AG08396 (cell line): ENCODE measurements at places on chromosomes 7 and 10.
A peak's percentile ranks its signal among the peaks of the same experiment; 100 is the strongest.

DNA sequence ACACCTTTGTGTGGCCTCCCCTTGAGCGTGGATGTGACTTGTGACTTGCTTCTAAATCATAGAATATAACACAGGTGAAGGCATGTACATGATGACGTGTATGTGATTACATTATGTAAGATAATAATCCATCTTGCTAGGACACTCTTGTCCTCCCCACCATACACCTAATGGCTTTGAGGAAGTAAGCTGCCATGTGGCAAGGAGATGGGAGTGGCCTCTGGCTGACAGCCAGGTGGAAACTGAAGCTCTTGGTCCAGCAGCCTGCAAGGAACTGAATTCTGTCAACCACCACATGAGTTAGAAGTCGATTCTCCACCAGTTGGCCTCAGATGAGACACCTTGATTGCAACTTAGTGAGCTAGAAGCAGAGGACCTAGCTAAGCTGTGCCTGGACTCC, 67.4 kb upstream of the ELN start:
- no peak for DNase-seq

DNA sequence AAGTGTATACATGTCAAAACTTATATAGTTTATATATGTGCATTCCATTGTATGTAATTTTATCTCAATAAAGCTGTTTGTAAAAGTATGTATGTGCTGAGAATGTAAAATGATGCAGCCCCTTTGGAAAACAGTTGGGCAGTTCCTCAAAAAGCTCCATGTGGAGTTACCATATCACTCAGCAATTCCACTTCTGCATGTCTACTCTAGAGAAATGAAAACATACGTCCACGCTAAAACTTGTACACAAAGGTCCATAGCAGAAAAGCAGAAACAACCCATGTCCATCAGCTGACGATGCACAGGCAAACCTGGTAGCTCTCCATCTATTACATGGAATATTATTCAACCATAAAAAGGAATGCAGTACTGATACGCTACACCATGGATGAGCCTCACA, 8.3 kb upstream of the RGS10 start:
- no peak for DNase-seq

DNA sequence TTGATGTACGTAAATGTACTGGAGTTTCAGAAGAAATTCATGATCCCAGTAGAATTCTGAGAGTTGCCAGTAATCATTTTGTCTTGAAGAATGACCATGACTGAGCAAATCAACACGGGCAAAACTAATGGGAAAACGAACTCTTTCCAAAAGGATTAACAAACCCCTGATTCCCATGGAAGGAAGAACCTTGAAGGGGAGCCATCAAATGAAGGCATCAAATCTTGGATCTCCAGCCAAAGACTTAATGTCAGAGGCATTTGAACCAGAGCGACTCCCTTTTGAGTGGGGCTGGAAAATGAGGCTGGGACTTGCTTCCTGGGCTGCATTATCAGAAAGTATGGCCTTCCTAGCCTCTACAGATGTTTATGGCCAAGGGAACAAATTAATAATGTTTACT, 364.4 kb upstream of the PRKCQ start:
- no peak for DNase-seq

GRCh38 chr10:16933783-16934182, 116.6 kb upstream of the RSU1 start:
- no peak for DNase-seq

- no peak for DNase-seq
Observed at GRCh38 chr10:81730891-81731290, 144.1 kb upstream of the NRG3 start.

DNA sequence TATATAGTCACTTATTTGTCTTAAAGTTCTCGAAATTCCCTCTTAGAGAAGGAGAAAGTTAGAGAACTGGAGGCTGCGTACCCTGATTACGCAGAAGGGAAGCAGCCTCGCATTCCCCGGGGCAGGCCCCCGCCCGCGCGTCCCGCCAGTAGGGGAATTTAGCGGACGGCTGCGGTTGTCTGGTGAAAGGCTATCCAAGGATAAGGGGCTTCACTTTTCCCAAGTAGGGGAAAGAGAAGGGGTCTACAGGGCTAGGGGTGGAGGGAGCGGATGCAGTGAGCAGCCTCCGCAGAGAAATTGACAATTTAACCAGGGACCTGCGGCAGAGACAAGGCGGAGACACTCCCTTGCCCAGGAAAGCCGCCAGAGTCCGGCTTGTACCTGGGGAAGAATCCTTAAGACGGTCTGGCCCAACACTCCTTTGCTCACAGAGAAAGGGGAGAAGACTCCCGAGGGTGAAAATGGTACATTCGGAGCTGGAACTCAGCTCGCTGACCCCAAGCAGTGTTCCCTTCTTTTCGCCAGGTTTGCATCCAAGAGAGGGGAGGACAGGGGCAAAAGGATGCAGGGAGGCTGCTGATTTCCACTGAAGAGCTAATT, 994 bp upstream of the MAGI2 start:
- DNase-seq = peak; percentile 41

- no peak for DNase-seq
Observed at GRCh38 chr10:27190508-27190907, 35.4 kb downstream of the MASTL start.

- no peak for DNase-seq
Observed at GRCh38 chr7:116986611-116987565, 33.6 kb downstream of the ST7 start.

- DNase-seq = no peak
Observed at GRCh38 chr10:48760983-48761382, 76.3 kb downstream of the WDFY4 start.
